ENCODE measurements at places on chromosomes 6 and 20.

DNA sequence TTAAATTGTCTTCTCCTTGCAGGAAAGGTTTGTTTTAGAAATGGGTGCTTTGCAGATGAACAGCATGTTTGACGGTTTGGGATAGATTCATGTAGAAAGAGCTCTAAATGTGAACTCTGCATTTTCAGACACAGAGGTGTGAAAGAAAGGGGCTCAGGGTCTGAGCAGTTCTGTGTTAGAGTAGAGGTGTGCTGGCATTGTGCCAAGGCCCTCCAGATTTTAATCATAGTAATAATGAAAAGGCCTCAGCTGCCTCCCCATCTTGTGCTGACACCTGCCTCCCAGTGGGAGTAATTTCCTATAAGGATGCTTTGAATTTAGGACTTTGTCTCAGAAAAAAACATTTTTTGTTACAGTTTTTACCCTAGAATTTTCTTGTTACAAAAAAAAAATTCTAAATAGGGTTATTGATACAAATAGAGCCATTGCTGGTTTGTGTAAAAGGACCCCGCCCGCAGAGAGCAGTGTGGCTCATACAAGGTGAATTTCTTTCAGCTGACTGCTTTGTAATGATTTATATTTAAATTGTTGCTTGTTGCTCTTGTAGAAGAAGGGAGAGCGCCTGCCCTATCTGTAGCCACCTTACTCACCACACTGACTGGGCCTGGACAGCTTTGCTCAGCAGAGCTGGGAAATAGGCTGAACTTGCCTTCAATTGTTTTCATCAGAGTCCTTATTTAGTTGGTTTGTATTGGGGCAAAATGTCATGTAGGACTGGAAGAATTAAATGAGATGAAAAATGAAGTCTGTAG, 294.5 kb downstream of the ZFAND3 start:
- DNase-seq = no peak

- DNase-seq = peak; percentile 82
These were observed 79.4 kb downstream of the GFOD1 start for GRCh38 chr6:13407709-13408695.

DNA sequence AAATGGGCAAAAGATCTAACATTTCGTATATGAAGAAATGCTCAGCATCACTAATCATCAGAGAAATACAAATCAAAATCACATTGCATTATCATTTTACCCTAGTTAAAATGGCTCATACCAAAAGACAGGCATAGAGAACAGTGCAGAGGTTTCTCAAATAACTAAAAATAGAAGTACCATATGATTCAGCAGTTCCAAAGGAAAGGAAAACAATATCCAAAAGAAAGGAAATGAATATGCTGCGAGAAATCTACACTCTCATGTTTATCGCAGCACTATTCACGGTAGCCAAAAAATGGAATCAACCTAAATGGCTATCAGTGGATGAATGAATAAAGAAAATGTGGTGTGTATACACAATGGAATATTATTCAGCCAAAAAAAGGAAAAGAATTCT, 63.5 kb downstream of the VTA1 start:
- no peak for DNase-seq

- DNase-seq = no peak
These were observed 11.7 kb downstream of the PARD6B start for GRCh38 chr20:50743087-50743486.

GRCh38 chr20:7161690-7162089, 394.2 kb downstream of the BMP2 start:
- peak; percentile 39 for DNase-seq

- DNase-seq = no peak
These were observed 317.9 kb upstream of the MARCKS start for GRCh38 chr6:113539202-113539601.

- no peak for DNase-seq
These were observed 32.4 kb downstream of the PHACTR1 start for GRCh38 chr6:12748815-12749521.

DNA sequence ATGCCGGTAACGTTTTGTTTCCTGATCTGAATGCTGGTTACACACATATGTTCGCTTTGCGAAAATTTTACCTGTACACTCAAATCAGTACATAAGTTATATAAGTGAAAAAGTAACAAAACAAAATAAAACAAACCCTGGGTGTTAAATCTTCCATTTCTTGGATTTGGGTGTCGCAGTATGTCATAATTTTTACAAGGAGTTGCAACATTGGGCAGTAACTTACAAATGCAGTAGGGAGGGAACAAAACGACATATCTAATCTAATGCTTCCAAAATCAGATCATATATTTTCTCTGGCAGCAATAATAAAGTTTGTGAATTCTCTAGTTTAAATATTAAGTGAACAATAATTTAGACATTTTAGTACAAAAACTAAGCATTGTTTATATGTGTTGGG, 25.2 kb downstream of the SNX14 start:
- DNase-seq = no peak

GRCh38 chr20:39132511-39132910, 170.4 kb downstream of the DHX35 start:
- no peak for DNase-seq

GRCh38 chr20:38104285-38104684, 60.8 kb downstream of the TGM2 start:
- no peak for DNase-seq

DNA sequence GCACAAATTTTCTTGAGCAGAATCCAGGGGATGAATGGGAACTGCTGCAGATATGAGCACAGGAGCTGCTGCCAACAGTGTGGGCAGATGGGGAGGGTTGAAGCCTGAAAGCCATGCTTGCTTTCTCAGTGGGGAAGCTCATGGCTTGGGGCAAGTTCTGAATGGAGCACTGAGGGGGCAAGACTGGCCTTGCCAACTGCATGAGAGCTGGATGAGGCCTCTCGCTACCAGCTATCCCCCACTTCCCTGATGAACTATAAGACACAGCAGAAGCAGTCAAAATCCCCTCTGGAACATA, 28.3 kb downstream of the TREM1 start:
- DNase-seq = no peak

- peak; percentile 87 for DNase-seq
These were observed at the start of gene SAMD10 for GRCh38 chr20:63979557-63980316. SAMD10 (minus strand) TSS chr20:63979642; CDS start chr20:63979467, 175 bp downstream.

DNA sequence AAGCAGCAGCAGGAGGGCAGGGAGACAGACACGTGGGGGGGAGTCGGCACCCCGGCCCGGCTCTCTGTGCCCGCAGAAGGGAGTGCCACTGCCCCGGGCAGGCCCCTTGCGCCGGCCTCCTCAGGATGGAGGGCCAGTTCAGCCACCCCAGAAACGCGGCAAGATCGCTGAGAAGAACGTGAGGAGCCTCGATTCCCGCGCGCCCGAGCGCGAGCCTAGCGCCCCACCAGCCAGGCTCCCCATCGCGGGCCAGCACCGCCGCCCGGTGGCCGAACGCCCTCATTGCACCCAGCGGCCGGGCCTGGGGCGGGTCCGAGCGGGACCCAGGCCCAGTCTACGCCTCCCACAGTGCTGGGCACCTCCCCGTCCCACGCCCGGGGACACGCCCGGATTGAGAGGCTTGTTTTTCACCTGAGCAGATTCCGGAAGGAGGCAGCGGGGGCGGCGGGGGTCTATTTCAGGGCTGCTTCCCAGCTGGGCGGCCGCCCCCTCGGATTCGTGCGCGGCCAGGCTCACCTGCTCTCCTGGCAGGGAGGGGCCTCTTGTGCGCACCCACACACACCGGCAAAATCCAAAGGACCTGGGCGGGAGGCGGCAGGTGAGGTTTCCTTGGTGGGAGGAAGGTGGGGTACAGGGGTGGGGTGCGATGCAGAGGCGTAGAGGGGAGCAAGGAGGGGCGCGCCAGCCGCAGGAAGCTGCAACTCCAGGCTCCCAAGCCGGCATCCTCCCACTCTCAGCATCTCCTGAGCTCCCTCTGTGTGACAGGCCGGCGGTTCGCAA, 9.0 kb upstream of the GRM4 start:
- DNase-seq = peak; percentile 26

DNA sequence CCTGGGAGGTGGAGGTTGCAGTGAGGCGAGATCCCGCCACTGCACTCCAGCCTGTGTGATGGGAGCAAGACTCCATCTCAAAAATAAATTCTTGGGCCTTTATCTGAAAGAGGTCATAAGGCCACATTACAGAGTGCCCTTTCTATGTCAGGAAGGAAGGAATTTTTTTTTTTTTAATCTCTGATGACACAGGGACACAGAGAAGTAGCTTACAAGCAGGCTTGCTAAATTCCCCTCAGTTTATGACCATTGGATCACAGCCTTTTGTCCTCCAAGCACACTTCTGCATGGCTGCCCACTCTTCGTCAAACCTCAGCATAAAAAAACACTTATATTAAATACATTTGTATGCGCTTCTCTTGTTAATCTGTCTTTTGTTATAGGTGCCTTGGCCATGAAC, 7.5 kb upstream of the IFNGR1 start:
- no peak for DNase-seq

- DNase-seq = no peak
These were observed 82.7 kb upstream of the RALGAPA2 start for GRCh38 chr20:20795119-20795518.

DNA sequence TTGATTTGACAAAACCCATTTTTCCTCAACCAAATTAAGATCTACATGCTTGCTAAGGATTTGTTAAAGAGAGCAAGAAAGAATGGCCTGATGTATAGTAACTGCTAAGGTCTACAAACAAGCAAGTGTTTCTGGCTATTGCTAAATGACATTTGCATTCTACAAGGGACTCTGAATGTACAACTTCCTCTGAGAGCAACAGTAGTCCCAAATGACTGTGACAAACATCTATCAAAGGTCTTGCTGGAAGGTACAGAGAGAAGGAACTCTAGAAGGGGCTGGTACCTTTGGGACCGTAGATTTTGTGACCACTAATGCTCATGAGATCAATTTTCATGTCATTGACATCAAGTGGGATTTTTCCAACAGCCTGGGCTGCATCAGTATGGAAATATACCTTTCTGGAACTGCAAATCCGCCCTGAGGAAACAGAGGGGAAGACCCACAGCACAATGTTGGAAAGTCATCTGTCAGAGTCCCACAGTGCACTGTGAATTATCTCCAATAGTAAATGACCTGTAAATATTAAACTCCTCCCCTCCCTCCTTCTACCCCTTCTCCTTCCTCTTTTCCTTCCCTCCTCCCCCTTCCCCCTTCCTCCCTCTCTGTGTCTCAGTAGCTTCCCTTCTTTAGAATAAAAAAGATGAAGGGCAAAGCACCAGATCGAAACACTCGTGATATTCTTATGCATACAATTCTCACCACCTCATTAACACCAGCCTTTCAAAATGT, 15.9 kb upstream of the CPNE1 start:
- no peak for DNase-seq

DNA sequence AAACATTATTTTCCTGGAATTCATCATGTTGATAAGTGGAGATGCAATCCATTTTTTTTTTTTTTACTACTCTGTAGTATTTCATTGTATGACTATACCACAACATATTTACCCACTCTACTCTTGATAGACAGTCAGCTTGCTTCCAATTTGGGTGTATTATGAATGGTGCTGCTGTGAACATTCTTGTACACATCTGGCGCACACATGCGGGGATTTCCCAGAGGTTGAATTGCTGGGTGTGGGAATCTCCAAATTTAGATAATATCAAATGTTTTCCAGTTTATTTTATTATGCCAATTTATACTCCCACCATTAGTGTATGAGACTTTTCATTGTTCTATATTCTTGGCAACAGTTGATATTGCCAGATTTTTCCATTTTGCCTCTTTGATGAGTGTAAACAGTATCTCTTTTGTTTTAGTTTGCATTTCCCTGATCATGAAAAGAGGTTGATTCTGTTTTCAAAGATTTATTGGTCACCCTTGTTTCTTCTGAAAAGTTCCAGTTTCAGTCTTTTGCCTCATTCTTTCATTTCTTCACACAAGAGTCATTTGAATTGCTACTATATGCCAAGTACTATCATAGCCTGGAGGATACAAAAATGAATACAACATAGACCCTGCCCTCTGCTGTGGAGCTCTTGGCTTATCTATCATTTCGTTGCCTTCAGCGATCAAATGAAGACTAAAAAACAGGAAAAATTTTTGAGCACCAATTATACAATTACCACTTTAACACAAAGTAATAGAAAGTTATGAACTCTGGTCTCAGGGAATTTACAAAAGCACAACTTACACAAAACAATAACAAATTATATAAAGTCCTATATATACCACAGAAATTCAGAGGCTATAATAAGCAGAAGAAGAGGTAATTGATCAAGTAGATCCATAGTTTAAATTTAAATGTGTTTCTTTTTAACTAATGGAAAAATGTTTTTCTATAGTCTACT, 17.1 kb upstream of the NCOA7 start:
- DNase-seq = no peak

DNA sequence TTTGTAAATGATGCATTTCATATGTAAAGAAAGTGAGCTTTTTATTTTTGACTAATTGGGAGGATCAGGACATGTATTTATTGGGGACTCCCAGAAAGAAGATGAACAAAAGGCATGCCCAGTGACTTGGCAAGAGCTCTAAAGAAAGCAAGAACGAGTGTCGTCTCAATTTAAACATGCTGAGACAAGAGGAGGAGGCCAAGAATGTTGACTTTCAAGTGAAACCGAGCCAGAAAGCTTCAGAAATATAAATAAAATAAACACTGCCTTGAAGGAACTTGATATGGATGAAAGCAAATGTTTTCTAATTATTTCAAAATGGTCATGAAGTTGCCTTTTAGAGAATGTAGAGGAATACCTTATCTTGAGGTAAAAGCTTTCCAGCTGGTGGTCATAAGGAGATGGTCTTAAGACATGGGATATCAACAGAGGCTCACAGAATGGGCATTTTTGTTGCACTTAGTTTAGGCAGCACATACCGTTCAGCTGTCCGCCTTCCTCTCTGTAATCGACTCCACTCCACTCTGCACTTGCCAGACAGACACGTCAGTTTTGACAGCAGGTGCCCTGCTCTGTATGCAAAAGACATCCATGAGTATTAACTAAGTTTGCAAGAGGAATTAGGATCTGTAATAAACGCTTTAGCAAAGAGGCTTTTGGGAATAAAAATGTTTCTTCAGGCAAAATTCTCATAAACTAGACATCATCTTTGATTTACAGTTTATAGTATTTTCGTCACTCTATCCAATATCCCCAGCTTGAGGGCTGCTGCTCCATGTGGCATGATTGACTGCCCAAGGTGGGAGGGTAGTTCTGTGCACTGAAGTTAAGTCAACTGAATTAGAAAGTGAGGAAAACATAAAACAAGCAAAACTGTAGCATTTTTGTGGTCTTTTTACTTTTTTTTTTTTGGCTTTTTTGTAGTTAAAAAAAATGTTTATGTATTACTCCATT, 613.1 kb downstream of the PKHD1 start:
- DNase-seq = no peak

- no peak for DNase-seq
These were observed 46.8 kb downstream of the SYNJ2 start for GRCh38 chr6:158028421-158028820.

- DNase-seq = no peak
These were observed 327.5 kb downstream of the NRN1 start for GRCh38 chr6:5679270-5679669.

DNA sequence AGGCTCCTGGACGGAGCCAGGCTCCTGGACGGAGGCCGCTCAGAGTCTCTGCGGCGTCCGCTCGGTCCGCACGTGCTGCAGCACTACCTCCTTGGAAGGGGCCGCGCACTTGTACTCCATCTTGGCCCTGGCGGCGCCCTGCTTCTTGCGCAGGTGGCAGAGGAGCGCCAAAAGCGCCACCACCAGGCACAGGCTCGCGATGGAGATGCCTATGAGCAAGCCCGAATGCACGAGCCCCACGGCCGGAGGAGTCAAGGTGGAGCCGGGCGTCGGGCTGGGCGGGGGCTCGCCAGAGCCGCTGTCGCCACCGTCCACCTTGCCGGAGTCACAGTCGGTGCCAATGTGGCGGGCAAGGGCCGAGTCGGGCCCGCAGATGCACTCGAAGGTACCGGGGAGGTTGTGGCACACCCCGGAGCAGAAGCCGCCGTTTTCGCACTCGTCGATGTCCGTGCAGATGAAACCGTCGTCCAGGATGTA, 1.7 kb downstream of the THBD start:
- DNase-seq = peak; percentile 38
